ENCODE measurements at places on chromosomes 12 and 14. TPM values are rescaled to one million over a fixed set of nuclear protein-coding genes. Genes with fewer than 3 reads are reported as not detected.

DNA sequence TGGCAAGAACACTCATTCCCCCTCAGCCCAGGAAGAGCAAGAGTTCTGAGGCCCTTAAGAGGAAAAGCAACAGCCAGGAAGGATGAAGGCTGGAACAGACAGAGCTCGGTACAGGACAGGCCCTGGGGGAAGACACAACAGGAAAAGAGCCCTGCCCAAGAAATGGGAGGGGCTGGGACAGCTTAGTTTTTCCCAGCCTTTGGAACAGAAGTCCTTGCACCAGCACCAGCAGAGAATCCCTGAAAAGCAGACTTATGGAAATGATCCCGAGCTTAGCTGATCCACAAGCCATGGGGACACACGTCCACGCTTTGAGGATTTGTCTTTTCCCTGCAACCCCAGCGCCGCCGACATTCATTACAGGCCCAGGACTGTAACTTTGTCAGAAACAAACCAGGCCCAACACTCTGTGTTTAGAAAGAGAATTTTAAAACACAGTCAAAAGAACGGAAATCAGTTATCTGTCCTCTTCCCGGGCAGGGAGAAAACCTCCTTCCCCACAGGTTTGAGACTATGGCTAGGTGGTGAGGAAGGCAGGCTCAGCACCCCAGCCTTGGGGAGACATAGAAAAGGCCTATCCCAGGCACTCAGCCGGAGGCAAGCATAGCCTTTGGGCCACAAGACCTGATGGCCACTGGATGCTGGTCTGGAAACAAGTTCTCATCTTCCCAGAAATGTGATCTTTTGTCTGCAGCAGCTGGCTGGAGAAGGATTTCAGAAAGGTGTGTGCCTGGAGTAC is 4.0 kb upstream of the AVIL start:
- DNase-seq, result no peak

The TTC9 gene
- 2.7 TPM for total RNA-seq

DNA sequence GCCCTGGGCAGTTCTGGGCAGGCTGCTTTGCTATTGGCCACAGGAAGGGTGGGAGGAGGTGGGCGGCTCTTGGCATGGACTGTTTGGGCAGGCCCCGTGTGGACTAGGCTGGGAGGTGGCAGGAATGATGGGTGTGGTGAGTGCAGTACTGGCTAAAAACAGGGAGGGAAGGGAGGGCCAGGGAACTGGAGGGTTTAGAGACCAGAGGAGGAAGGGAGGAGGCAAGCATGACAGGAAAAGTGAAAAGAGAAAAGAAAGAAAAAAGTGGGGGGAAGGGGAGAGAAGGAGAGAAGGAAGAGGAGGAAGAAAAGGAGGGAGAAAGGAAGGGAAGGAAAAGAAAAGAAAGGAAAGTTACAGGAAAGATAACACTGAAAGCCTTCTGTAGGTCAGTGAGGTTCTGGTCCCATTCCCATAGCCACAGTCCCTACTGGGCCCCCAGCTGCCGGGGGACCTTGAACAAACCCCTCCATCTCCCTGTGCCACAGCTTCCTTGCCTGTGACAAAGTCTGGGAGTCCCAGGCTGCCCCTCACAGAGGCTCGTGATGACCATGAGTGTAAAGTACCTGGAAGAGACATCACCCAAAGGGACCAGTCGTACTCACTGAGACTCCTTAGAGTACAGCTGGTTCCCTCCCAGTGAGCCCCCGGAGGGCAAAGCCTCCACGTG is 1.1 kb upstream of the C14orf132 start:
- peak; percentile 88 for DNase-seq

DNA sequence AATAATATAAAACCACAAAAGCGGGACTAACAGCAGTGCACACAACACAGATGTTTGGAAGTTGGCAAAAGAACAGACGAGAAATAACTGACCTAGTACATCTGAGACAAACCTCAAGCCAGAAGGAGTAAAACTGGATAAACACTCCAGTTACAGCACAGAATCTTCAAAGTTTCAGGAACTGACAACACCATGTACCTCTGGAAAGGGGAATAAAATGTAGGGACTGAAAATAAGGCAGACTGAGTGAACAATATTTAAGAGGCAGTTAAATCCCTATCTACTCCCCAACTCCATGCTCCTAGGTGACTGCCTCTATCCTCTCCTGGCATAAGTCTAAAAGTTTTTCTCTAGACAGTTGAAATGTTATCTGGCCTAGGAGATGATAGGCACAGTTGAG is 57.9 kb downstream of the ZFYVE21 start:
- DNase-seq, result no peak

The PIWIL1 gene
- not detected for total RNA-seq

The KRT85 gene
- total RNA-seq, result not detected

DNA sequence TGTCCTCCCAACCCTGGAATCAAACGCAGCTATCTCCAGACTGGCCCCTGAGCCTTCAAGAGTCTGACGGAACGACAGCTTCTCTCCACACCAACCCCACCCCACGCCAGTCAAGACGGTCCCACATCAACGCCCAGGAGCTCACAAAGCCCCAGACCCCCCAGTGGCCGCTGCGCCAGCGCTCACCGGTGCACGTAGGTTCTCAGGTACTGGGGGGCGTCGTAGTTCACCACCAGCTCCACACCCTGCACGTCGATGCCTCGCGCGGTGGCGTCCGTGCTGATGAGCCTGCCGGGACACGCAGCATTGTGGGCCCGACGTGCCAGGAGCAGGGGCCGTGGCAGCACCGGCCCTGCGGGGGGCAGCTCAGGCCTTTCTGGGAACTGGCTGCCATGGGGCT is 4.2 kb downstream of the DDX51 start:
- DNase-seq, result no peak

GRCh38 chr14:98957211-98958047 is 314.6 kb downstream of the BCL11B start:
- DNase-seq, result peak; percentile 84
